ENCODE measurements at places on chromosomes 2 and 18.

DNA sequence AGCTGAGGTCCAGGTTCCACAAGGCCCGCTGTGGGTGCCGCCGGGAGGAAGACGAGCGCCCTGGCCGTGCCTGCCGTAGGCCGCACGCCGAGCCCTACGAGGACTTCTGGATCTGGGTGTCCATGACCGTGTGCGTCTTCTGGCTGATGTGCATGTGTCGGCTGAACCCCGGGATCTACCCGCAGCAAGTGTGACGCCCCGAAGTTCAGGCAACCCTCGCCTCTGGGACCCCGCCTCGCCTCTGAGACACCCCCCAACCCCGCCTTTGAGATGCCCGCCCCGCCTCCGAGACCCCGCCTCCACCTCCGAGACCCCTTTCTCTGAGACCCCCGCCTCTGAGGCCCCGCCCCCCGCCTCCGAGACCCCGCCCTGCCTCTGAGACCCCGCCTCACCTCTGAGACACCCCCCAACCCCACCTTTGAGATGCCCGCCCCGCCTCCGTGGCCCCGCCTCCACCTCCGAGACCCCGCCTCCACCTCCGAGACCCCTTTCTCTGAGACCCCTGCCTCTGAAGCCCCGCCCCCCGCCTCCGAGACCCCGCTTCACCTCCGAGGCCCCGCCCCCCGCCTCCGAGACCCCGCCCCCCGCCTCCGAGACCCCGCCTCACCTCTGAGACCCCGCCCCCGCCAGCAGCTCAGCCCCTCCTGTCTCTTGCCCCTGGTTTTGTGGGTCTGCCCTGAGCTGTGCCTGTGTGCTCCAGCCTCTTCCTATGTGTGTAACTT, 3.7 kb downstream of the RTP5 start:
- no peak for DNase-seq

GRCh38 chr2:240990266-240990529, 8.2 kb upstream of the SNED1 start:
- DNase-seq: no peak

DNA sequence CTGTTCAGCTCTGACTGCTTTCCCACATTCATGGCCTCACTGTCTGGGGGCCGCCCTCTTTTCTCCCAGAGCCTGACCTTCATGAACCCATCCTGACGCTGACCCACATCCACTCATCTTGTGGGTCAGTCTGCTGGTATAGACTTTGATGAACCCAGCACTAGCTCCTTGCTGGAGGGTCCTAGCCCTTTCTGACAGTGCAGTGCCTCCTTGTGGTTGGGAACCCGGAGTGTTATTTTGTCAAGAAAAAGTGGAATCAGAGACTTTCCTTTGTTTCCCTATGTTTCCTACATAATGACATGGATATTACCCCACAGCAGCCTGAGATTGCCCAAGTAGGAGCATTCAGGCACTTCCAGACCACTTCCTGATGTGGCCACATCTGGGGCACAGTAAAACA, 19.3 kb upstream of the OSR1 start:
- DNase-seq: no peak

DNA sequence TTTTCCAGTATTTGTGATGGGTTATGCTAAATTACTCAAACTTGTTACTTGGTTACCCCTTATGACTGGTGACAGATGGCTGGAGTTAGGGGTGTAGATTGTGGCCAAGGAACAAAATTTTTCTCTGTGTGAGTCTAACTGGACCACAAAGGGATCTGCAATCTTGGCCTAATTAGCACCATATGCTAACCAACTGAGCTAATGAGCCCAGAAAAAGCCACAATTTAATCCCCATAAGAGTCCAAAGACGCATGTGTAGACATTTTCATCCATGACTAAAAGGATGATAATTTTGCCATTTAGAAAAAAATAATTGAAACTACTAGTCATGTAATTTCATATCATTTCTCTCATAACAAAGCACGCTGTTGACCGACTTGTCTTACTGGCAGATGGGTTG, 151.2 kb downstream of the ABCA12 start:
- DNase-seq: peak; percentile 29

DNA sequence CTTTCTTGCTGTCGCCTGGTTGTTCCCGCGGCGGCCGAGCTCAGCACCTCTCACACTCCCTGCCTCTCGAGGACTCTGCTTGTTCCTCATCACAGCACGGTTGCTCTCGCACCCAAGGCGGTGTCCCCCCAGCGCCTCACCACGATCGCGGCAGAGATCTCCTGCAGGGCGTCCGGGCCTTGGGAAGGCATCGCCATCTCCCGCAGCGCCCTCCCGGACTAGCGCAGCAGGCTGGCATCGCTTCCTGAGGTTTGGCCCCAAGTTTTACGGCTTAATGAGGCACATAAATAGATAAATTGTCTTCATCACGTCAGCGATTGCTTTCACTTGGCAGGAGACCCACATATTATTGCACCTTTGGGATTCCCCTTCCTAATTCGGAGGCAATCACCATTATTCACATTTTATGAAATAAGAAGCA, 125.4 kb downstream of the RGPD3 start:
- no peak for DNase-seq

- no peak for DNase-seq
Observed at GRCh38 chr2:72097276-72097675, 50.4 kb downstream of the CYP26B1 start.

GRCh38 chr2:197871780-197872456, 67.5 kb downstream of the PLCL1 start:
- no peak for DNase-seq

DNA sequence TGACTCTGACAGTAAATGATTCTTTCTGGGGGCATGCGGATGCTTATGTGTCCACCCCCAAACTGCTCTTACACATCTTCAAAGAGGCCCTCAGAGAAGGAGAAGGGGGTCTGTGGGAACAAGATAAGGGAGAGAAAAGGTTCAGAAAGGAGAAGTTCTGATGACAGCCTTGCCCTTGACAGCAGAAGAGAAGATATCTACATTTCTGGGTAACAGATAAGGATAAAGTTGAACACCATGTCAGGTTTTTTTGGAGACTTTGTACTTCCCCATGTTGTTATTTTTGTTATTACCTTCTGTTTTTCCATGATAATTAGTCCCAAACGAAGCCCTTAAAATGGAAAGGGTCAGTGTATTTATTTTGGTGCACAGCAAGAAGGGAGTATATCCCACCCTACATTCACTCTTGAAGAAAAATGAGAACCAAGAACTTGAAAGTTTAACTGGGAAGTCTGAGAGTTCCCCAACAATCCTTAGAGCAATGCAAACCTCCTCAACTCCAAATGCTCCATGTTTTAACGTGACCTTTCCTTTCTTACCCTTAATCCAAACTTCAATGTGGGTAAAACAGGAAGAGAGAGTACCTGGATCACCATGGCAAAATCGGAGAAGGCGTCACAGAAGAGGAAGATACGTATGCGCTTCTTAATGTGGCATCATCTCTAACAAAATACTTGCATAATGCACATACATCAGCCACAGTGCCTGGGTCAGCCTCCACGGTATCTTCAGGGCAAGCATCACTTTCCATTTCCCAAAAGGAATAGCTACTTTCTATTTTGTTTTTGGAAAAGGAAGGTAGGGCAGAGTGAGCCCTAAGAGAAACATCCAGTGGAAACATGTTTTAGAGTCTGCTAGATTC, 264.6 kb upstream of the STON1 start:
- DNase-seq: no peak

GRCh38 chr2:127183771-127184170, 36.3 kb downstream of the CYP27C1 start:
- DNase-seq: no peak

GRCh38 chr2:197042739-197043196, 116.3 kb upstream of the PGAP1 start:
- DNase-seq: no peak

DNA sequence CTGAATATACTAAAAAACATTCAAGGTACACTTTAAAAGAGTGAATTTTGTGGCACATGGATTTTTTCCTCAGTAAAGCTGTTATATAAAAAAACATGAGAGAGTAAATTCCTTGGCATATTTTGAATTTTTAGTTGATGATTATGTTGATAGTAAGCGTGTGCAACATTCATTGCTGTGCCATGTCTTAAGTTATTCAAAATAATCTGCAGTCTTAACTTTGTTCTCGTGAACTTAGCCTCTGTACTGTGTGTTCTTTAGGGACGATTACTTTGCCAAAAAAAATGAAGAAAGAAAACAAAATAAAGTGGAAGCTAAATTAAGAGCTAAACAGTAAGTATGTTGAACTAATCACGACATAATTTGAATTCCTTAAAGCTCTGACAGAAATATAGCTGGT, 9.6 kb downstream of the SSB start:
- DNase-seq: no peak

GRCh38 chr2:34307636-34308035, 708.5 kb upstream of the FAM98A start:
- no peak for DNase-seq

DNA sequence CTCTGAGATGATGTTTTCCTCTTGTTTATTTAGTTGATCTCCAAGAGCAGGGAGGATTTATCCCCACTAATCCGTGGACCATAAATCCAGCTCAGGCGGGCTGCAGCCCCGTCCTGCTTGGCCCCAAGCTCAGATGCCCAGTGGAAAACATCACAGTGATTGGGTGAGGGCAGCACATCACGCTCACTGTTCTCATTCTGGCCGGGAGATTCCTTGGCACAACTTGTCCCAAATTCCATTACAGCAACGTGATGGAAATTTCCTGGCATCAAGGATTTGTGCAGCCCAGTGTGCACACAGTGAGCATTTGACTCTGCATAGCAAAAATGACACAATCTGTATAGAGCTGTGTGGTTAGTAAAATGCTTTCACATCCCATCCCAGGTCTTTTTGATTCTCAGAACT, 96.8 kb downstream of the VAPA start:
- peak; percentile 72 for DNase-seq

- DNase-seq: peak; percentile 81
Observed at GRCh38 chr2:17752892-17753802, 463 bp downstream of the SMC6 start.

- no peak for DNase-seq
Observed at GRCh38 chr18:25931126-25931525, 159.3 kb downstream of the SS18 start.

- no peak for DNase-seq
Observed at GRCh38 chr2:27551514-27551913, 31.3 kb upstream of the ZNF512 start.

DNA sequence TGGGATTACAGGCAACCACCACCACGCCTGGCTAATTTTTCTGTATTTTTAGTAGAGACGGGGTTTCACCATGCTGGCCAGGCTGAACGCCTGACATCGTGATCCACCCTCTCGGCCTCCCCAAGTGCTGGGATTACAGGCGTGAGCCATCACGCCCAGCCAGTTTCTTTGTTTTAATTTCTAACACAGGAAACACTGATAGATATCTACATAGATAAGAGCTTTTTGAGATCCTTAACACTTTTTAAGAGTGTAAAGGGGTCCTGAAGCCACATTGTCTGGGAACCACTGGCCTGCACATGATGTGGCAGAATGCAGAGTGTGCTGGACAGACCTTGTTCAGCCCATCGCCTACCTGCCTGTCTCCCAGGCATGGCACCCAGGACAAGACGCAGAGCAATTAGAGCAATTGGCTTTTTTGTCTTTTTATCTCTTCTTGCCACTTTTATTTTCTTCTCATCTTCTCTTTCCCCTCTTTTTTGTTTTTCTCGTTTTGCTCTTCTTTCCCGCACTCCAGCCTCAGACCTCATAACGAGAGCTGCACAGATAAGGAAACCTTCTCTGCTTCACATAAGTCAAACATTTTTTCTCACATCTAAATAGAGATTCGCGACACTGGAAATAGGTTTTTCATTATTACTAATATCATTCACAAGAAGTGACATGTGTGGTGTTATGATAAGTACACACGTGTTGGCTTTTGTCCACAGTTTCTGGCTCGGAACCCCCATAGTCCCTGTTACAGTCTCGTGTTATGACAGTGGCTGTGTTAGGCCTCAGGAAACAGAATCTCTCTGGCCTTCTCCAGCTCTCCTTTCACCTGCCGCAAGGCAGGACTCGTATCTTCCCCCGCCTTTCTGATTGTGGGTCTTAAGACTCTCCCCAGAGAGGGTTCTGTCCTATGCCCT, 25.2 kb upstream of the GPR55 start:
- DNase-seq: no peak

DNA sequence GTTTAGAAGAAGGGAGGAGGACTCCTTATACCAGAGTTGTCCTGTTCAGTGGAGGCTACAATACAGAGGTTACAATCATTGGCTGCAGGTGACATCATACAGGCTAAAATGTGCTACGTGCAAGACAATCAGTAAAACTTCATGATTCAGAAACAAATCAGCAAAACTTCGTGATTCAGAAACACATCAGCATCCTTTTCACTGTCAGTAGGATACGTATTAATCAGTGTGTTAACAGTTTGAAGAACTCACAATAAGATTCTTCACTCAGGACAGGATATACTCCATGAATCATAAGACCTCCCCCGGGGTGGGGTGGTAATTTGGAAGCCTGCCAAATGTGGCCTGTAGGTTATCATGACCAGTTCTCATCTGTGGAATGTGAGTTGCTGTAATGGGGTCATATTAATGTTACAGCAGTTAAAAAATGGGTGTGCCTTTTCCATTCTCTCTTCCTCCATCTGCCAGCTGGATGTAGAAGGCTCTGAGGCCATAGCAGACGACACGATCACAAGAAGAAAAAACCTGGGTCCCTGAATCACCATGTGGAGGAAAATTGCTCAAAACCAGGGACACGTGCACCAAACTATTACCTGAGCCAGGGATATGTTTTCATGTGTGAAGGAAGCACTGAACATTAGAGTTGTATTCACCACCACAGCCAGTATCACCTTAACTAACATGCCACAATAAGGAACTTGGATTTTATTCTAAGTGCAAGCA, 134.8 kb upstream of the CREB1 start:
- DNase-seq: peak; percentile 29

GRCh38 chr18:63869851-63870250, 17.7 kb upstream of the SERPINB2 start:
- no peak for DNase-seq

DNA sequence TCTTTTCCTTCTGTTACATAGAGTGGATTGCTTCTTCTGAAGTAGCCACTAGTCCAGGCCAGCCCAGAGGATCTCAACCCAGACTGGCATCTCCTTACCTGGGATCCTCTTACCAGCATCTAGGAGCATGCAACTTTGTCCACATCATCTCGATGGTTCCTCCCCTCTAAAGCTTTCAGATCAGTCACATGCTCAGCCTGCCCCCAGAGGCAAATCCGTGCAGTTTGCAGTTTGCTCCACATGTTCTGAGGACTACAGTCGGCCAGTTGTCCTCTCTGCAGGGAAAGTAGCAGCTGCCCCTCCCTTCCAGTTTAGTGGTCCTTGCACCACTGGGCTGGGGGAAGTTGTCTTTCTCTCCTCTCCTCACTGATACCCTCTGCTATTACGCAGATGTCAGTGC, 259.8 kb upstream of the APCDD1 start:
- DNase-seq: peak; percentile 34

DNA sequence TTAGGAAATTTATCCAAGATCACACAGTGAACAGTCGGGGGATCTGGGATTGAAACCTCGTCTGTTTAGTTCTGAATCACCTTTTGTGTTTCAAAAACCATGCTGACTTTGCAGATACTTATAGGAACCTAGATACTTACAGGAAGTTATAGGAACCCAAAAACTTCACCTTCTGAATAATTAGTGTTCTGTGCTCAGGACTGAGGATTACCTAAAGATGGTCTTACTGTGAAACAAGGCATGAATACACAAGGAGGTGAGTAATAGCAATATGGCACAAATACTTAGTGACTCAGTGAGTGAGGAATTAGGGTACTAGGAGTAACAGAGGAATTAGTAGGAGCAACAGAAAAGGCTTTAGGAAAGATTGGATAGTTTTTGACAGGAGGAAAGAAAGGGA, 145.5 kb downstream of the LRATD1 start:
- no peak for DNase-seq
